ENCODE measurements at places on chromosomes 7 and 10.

DNA sequence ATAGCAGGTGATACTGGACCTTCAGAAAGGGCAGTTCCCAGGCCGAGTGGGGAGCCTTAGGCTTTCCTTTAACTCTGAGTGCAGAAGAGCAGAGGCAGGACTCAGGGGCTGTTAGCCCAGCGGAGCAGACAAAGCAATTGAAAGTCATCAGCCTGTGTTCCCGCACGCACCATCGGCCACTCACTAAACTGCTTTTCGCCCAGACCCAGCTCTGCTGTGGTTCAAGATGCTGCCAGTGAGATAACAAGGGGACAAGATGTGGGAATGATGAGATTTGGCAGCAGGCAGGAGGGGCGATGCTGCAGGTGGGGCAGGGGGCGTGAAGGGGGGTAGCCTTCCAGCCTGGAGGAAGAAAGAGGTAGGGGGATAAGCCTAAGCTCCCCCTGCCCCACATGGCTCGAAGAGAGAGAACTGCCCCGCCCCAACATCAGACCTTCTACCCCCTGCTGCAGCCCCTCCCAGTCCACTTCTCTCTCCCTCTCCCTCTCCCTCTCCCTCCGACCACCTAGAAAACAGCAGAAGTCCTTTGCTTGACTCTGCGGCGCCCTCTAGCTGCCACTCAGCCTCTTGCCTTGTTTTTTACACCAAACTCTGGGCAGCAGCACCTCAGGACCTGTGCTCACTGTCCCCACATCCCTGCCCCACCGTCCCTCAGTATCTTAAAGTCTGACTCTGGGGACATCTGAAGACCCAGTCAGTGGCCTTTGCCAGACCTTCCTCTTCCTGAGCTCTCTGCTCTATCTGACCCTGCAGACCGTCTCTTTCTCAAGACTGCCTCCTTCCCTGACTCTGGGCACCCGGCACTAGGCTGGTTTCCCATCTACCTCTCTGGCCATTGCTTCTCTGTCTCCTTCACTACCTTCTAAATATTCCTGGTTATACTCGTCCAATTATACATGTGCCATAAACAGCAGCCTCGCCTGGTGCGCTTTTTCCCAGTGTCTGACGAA is 110.5 kb downstream of the C10orf105 start:
- peak; percentile 25 for DNase-seq

GRCh38 chr7:123871998-123872867 is 27.3 kb downstream of the HYAL4 start:
- DNase-seq, result peak; percentile 4

GRCh38 chr10:6309816-6310215 is 107.1 kb downstream of the PFKFB3 start:
- DNase-seq, result no peak

GRCh38 chr10:13658264-13658663 is 71.5 kb downstream of the PRPF18 start:
- no peak for DNase-seq

DNA sequence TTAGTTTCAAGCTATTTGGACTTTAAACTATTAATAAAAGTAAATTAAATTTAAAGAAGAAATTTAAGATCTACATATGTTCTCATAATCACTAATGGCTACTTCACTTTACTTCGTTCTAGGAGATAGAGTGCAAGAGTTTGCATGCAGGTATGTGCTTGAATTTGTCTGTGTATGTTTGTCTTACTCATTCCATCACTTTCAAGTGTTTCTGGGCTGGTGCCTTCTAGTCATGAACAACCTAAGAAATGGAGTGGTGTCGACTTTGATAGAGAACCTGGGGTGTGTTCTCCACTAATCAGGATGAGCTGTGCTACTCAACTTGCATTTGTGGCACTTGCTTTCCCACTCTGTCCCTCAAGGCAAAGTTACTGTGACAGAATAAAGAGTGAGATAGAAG is 169.9 kb downstream of the KCND2 start:
- DNase-seq, result no peak

- DNase-seq, result peak; percentile 86
These were observed 9.1 kb downstream of the CREB3L2 start for GRCh38 chr7:137992550-137993394.

DNA sequence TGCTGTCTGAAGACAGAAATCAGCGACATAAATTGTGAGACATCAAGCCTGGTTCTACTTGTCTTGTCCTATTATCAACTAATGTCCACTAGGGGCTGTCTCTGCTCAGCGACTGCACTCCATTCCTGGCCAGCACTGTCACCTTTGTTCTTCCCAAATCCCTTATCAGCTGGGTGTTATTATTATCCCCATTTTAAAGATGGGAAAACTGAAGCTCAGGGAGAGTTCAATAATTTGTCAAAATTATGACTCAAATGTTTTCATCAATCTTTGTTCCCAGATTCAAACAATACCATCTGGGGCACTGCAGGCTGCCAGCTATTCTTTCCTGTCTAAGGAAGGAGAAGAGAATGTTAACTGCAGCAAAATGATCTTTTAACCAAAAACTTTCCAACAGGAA is 431.6 kb upstream of the NFE2L3 start:
- no peak for DNase-seq

DNA sequence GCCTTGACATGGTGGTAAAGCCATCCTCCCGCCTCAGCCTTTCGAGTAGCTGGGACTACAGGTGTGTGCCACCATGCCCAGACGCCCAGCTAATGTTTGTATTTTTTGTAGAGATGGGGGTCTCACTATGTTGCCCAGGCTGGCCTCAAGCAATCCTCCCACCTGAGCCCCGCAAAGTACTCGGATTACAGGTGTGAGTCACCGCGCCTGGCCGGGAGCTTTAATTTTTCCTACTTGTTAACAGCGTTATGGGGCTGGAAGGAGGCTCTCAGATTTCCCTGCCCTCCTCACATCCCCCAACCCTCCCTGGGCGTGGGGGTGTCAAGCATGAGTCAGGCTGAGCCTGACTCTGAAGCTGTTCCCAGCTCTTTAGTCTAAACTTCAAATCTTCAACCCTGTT is 8.3 kb downstream of the ALKBH4 start:
- no peak for DNase-seq

GRCh38 chr7:110253093-110253492 is 837.8 kb upstream of the LRRN3 start:
- no peak for DNase-seq

DNA sequence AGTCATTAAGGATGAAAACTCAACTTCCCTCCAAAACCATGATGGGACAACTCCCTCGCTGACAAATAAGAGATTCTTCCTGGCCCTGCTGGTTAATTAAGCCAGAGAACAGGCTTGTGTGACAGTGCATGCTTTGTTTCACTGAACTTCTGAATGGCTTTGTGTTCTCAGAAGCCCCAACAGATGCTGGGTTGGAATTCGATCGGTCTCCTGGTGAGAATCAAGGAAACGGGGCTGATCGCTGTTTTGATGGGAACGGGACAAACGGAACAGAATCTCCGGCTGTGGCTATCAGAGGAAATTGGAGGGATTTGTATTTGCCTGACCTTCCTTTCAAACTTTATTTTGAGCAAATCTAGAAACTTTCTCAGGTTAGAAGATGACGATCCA is 145.0 kb downstream of the RNF216 start:
- no peak for DNase-seq

DNA sequence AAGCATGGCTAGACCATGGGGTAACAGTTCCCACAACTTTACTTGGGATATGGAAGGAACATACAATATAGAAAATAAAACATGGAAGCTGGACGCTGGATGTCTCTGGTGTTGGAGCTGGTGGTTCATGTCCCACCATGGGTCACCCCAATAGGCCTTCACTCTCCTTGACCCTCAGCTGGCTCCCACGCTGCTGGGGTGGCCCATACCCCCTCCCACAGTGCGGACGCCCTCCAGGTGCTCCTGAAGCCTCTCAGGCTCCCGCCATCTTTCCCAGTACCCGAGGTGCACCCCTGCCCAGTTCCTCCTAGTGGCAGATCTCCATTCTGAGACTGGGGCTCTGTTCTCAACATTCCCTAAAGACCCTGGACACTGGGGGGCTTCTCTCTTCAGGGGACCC is 5.8 kb upstream of the CPA1 start:
- no peak for DNase-seq

GRCh38 chr10:73810735-73811465 is 498 bp downstream of the NDST2 start:
- no peak for DNase-seq

DNA sequence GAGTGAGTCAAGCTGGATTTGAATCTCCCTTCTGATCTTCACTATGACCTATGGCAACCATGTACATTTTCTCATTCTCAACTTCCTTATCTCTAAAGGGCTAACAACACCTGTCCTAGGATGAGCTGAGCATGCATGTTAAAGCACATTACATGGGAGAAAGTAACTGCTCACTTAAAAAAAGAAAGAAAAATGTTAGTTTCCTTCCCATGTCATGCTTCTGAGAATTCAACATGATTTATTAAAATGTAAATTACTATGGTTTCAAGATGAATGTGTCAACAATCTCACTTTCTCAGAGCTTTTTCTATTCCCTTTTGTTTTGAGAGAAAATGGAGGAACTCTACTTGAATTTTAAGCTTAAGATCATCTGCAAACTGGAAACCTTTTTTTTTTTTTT is 295.3 kb downstream of the SKIDA1 start:
- no peak for DNase-seq

GRCh38 chr7:139602143-139602722 is 78.7 kb downstream of the CLEC2L start:
- no peak for DNase-seq

- DNase-seq, result no peak
These were observed 16.3 kb downstream of the ARHGAP12 start for GRCh38 chr10:31912289-31912688.

DNA sequence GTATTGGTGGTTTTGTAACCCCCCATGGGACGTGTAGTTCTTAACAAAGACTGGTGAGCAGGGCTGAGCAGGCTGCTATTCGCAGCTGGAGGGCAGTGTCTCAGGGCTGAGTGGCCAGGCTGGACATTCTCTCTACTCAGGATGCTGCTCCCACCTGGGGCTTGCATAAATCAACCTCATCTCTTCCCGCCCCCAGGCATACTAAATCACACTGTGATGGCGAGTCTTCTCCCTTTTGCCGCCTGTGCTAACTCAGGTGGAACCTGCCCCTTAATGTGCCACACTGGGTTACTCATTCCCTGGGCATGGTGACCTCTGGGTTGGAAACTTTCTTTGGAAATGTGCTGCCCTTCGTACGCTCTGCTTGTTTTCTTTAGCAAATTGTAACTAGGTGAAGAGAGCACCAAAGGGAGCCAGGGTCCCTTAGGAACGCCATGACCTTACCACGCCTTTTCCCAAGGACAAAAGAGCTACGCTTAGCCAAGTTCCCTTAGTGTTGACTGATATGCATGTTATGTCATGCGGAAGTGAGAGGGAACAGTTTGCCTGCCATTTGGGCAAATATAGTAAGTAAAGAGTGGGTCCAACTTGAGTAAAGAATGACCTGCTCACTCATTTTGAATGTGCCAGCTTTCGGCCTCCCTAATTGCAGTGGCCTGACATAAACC is 40.4 kb upstream of the COBL start:
- no peak for DNase-seq

DNA sequence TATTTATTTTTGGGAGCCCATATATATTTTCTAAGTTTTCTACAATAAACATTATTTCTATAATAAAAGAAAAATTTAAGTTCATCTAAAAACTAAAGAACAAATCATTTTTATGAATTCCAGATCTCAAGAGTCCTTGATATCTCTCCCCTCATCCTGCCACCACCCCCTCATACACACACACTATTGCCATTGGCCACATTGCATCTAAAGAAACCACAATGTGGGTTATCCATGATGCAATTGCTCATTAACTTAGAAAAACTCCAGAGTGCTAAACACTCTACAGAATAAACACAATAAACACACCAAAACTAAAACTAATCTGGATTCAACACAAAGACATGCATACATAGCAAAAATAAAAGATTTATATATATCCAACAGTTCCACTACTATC is 37.8 kb downstream of the FAM13C start:
- no peak for DNase-seq

- no peak for DNase-seq
These were observed 2.3 kb downstream of the METTL27 start for GRCh38 chr7:73839743-73840714.

GRCh38 chr7:130930681-130931080 is 196.7 kb upstream of the KLF14 start:
- DNase-seq, result no peak

DNA sequence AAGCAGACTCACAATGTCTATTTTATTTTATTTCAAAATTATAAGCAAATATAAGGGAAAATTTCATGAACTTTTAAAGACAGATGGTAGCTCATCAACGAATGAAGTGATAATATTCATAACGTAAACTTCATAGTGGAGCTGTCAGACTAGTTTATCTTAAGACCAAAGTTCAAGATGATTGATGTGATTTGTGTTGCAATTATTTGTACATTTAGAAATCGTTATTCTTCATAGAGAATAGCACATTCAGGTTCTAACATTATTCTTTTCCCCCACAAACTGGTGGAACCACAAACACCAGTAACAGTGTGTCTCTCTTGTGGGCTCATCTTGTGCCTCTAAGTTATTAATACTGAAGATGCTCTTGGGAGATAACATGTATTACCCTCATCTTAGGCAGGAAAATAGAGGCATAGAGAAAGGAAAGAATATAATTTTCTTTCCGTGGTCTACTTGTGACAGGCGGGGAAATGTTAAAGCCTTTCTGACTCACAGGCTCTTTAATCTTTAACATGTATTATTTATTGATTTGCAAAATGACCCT is 37.0 kb downstream of the CCSER2 start:
- DNase-seq, result no peak
